ENCODE measurements at places on chromosomes 7 and 10.

- peak; percentile 33 for DNase-seq
Measured at GRCh38 chr7:74606101-74606908, 51.2 kb upstream of the GTF2I start.

DNA sequence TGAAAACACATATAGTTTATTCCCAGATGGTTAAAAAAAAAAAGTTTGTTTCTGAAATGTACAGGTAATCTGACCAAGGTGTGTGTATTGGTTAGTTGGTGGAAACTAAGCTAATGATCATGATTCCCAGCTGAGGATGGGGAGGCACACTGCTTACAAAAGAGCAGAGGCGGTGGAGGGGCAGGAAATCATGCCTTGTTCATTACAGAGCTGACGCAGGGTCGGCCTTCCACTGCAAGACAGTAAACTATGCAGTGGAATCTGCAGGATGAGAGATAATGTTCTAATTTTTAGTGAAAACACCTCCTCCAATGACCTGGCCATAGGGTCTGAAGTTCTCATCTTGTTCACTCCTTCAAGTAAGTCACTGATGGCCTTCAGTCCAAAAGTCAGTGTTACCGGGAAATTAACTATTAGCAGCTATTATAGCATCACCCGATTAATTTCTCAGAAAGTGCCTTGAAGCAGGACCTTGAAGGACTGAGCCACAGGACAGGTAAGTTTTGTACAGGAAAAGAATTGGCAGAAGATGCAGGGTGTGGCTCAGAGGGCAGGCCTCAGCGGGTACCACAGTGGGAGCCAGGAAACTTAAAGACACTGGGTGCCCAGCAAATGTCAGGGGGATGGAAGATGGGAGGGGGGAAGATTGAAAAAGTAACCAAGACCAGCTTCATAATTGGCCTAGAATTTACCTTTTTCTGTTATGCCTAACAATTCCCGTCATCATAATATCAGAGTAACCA, 36.0 kb downstream of the MYOF start:
- no peak for DNase-seq

DNA sequence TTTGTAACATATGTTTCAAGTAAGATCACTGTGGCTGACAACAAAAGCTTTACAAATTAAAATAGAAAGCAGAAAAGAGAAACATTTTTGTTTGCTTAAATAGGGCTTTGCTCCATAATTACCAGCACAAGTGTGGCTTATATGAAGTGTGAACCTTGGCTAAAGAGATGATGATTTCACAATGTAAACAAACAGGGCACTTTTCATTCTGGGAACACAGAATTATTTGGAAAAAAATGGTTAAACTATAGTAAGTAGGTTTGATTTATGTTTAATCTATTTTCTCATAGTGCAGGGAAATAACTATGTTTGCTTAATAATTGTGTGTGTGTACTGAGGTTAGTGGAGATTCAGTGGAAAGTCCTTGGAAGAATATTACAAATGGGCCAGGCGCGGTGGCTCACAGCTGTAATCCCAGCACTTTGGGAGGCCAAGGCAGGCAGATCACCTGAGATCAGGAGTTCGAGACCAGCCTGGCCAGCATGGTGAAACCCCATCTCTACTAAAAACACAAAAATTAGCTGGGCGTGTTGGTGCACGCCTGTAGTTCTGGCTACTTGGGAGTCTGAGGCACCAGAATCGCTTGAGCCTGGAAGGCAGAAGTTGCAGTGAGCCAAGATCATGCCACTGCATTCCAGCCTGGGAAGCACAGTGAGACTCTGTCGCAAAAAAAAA, 19.1 kb upstream of the OTUD1 start:
- DNase-seq = no peak

GRCh38 chr10:113566888-113567287, 14.0 kb downstream of the HABP2 start:
- no peak for DNase-seq

DNA sequence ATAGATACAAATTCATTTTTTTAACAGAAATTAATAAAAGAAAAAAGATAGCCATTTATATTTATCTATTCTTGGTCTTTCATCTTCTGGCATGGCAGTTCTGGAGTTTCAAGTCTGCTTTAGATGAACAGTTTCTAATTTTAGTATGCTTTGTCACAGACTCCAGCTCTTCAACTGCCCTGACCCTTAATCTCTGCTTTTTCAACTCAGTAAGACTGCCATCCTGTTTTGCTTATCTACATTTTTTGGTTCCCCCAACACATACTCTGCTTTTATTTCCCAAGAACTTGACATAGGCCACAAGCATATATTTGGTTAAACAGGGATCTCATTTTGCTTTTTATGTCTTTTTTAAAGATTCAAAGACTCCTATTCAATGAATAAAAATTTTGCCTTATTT, 309.3 kb upstream of the KCND2 start:
- DNase-seq = no peak

- no peak for DNase-seq
Measured at GRCh38 chr10:13439313-13440184, 89.3 kb downstream of the BEND7 start.

DNA sequence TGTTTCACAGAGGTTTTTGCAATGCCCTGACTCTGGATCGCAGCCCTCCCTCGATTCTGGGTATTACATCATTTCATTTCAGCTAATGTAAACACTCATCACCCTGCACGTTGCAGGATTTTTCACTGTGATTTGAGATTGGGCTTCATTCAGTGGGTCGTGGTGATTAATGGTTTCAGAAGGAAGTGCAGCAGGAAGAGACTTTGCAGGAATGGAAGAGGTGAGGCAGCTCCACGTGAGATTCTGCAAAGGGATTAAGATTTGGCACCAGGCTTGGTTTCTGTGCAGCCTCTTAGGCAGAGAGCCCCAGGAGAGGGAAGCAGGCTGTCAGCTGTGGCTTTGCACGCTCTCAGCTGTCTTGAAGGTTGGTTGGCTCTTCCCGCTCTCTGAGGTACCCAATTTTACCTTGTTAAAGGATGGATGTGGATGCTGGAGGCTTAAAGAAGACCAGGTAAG, 95.2 kb downstream of the PLCE1 start:
- peak; percentile 35 for DNase-seq

DNA sequence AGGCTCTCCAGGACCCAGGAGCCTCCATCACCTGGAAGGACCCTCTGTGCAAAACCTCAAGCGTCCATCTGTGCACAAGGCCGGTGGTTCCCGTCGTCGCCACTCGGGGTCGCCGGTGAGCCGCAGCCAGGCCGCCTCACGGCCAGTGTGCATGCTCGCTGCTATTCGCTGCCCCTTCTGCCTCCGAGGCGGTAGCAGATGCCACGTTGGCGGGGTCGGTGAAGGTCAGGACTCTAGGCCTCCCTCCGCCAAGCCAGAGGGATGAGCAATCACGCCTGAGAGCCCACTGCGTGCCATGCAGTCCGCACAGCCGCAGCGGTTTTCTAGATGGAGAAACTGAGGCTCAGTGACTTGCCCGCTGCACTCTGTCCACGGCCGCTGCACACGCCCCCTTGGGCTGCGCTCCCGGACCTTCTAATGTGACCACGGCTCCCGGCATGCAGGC, 5.7 kb downstream of the UPK3B start:
- peak; percentile 87 for DNase-seq

DNA sequence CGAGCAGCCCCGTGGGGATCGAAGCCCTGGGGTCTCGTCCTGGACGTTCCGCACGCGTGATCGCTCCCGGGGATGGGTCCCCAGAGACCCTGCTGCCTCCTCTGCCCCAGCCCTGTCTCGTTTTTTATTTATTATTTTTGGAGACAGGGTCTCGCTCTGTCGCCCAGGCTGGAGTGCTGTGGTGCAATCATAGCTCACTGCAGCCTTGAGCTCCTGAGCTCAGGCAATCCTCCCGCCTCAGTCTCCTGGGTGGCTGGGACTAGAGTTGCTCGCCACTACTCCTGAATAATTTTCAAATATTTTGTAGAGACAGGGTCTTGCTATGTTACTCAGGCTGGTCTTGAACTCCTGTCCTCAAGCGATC, 319 bp upstream of the STX1A start:
- no peak for DNase-seq

GRCh38 chr10:88865281-88865876, 13.7 kb upstream of the ANKRD22 start:
- DNase-seq = no peak
